ENCODE measurements at places on chromosomes 6 and 20.

DNA sequence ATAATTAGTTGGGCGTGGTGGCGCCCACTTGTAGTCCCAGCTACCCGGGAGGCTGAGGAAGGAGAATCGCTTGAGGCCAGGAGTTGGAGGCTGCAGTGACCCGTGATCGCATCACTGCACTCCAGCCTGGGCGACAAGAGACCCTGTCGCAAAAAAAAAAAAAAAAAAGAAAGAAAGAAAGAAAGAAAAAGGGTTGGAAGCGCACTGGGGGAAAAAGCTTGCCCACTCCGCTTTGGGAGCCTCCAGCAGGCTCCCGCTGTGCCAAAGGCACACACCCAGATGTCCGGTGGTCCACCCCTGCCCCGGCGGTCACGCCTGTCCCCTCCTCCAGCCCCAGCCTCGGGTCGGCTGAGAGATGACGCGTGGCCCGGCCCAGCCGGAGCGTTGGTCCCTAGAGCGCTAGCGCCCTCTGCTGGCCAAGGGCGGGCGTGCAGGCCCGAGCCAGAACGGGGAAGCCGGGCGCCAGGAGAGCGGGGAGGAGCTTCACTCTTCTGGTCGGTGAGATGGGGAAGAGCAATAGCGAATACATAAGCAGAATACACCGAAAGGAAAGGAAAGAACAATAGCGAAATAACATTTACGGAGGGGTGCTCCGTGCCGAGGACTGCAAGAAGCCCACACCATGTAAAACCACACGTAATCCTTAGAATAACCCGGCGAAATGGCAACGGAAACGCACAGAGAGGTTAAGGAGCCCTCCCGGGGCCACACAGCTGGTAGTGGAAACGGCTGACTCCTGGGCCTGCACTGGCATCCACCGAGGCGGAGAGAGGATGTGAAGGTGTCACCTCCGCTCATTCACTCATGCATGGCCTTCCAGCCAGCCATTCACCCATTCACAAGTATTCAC is 41.7 kb downstream of the UBE2V1 start:
- DNase-seq, result peak; percentile 95

DNA sequence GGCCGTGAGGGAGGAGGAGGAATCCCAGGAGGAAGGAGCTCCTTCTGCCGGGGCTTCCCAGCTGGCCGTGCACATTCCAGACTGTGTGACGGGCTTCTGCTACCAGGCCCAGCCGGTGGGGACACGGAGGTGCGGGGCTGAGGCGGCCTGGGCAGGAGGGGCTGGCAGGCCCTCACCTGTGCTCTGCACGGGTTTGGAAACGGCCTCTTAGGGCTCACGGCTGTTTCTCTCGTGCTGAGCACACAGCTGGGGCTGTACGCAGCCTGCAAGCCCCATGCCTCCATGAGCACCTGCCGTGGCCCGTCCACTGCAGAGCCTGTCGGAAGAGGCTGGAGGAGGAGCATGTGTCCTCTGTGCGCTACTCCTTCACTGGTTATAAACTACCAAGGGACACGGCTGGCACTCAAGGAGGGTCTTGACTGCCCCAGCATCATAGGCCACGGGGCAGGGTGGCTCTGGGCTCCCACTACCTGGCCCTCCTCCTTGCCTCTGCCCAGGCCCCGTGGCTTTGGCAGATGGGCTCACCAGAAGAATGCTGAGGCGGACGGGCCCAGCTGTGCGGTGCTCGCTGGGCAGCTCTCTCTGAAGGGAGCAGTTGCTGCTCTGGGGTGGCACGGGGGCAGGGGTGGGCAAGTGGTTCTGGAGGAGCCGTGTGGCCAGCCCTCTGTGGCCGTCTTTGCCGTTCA is 15.8 kb downstream of the NPEPL1 start:
- no peak for DNase-seq

DNA sequence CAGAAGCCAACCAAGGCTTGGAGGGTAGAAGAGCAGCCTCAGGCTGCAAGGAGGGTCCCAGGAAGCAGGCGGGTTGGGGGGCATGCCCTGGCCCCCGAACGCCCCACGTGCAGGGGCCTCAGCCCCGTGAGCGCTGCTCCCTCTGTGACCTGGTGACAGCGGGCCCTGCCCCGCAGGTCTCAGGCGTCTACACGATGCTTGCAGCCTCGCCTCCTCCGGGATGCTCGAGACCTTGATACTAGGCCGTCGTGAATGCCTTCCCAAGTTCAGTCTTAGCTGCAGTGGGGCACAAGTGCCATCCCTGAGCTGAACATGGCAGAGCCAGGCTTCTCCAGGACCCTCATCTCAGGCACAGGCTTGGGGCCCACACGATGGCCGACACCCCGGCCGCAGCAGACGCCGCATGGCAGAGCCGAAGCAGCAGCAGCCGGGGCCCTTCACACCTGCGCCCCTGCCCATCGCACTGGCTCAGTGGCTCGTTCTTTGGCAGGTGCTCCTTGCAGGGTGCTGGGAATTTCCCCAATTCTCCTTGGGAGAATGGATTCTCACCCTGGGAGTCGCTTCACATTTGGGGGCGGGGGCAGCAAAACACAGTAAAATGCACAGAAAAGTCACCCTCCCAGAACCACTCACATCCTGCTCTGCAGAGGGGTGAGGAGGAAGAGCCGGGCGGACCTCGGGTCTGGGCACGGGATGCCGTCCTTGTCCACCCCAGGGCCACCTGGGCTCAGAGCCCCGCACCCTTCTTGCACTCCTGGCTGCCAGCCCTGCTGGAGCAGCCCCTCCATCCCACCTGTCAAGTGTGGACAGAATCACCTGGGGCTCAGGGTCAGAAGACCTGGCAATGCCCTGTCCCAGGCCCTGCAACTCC is 161.8 kb downstream of the DLL1 start:
- no peak for DNase-seq

GRCh38 chr6:24126586-24127192 is 674 bp downstream of the NRSN1 start:
- peak; percentile 30 for DNase-seq

GRCh38 chr6:129801909-129802308 is 59.2 kb downstream of the TMEM244 start:
- DNase-seq, result no peak

- no peak for DNase-seq
Observed at GRCh38 chr6:112360498-112360897, 13.4 kb downstream of the RFPL4B start.

DNA sequence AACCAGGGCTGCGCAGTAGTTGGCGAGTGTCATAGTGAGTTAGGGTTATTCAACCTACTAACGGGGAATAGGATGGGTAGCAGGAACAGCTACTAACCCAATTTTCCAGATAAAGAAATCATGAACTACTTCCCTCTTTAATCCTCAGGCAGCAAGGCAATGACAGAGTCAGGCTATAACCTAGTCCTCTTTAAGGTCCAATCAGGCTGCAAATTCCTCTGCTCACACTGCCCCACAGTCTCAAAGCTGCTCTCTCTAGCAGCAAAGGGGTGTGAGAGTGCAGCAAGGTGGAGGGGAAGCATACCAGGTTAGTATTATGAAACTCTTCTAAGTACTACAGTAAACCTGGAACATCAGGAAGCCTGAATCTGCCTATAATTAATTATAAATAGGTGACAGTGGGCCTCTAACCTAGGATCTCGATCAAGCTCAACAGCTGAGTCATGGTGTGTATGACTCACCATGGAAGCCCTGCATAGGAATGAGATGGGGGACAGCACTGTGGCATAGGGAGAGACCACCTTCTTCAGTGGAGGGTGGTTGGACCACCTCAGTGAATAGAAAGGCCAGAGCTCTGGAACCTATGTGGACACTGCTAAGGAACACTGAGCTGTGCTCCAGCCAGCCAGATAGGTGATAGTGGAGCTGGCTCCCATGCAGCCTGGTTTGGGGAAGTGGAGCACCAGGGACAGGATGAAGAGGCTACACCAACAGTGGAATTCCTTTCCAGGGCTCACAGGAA is 7.9 kb downstream of the PEX6 start:
- peak; percentile 22 for DNase-seq

GRCh38 chr6:138422861-138423260 is 18.8 kb downstream of the HEBP2 start:
- no peak for DNase-seq

DNA sequence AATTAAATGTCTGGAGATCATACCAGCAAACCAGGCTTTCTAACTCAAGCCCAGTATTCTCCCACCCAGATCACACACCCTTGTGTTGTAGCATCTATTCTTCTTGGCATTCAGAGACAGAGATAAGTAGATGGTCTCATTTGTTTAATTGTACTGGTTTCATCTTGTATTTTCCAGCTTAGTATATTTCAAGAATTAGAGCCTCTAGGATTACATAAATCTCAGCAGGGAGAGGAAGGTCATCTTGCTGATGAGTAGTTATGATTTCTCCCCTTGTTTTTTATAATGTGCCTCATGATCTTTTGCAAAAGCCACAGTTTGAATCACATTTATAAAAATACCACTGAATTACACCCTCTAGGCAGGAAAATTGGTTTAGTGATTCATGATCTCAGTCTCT is 106.6 kb upstream of the NRSN1 start:
- no peak for DNase-seq

DNA sequence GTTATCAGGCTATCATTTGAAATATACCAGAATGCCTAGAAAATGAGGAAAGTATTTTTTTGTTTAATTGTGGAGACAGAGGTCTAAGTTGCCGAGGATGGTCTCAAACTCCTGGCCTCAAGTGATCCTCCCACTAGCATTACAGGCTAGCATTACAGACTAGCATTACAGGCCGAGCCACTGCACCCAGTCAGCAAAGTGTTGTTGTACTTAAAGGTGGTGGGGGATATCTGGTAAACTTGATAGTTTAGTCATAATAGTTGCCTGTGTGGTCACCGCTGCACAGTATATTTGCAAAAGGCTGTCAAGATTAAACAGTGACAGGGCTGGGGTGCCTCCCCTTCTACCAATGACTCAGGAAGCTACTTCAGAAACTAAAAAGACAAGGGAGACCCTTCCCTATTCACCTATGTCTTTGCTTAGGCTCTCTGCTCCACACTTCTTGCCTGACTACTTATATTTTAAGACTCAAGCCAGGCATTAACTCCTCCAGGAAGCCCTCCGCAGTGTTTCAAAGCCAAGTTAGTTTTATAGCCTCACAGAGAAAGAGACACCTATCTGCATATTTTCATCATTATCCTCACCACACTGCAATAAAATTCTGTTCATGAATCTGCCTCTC is 3.1 kb upstream of the AKIRIN2 start:
- peak; percentile 77 for DNase-seq

All from activated CD4-positive, alpha-beta T cell treated with anti-CD3 and anti-CD28 coated beads for 48 hours (primary cell).